ENCODE measurements at places on chromosomes 11 and 22. TPM values are rescaled to one million over a fixed set of nuclear protein-coding genes. Genes with fewer than 3 reads are reported as not detected.

KLHL35 gene
- 1.8 TPM for total RNA-seq

ESAM gene
- 9.1 TPM for total RNA-seq

TENM4 gene
- 0.02 TPM for total RNA-seq

MMP12 gene
- 0.06 TPM for total RNA-seq

SMIM35 gene
- not detected for total RNA-seq

PHLDA2 gene
- total RNA-seq, result 149 TPM

CLDN25 gene
- not detected for total RNA-seq

MAJIN gene
- total RNA-seq, result not detected

OR8B4 gene
- not detected for total RNA-seq

UPK3A gene
- not detected for total RNA-seq

KRTAP5-10 gene
- not detected for total RNA-seq

OR52N1 gene
- total RNA-seq, result not detected

MUC5AC gene
- 2.3 TPM for total RNA-seq

C11orf21 gene
- not detected for total RNA-seq

PARVA gene
- 28.6 TPM for total RNA-seq

RAG2 gene
- total RNA-seq, result not detected

MTMR2 gene
- total RNA-seq, result 19.3 TPM

LGALS1 gene
- 1,389 TPM for total RNA-seq

OR5D14 gene
- total RNA-seq, result not detected

VPREB3 gene
- 1.4 TPM for total RNA-seq

C11orf68 gene
- total RNA-seq, result 61.3 TPM

E2F8 gene
- 5.8 TPM for total RNA-seq

KRTAP5-8 gene
- total RNA-seq, result not detected

BIK gene
- total RNA-seq, result 1.5 TPM

AIFM3 gene
- total RNA-seq, result 4.6 TPM

OR5A1 gene
- not detected for total RNA-seq

NFAM1 gene
- not detected for total RNA-seq

ACCS gene
- total RNA-seq, result 19.7 TPM

TMEM191B gene
- total RNA-seq, result 1.9 TPM

MIOX gene
- not detected for total RNA-seq

MUS81 gene
- total RNA-seq, result 34.5 TPM

POU2AF1 gene
- not detected for total RNA-seq

OR51E2 gene
- not detected for total RNA-seq

IL18 gene
- 101 TPM for total RNA-seq

PDE2A gene
- total RNA-seq, result 1.2 TPM

RTCB gene
- total RNA-seq, result 81.7 TPM

TOMM22 gene
- 69.5 TPM for total RNA-seq

IFITM2 gene
- total RNA-seq, result 59.0 TPM

PHOX2A gene
- not detected for total RNA-seq

EMID1 gene
- total RNA-seq, result 0.16 TPM

FGF19 gene
- 0.03 TPM for total RNA-seq

HBE1 gene
- total RNA-seq, result 0.29 TPM

ART1 gene
- total RNA-seq, result not detected

PKNOX2 gene
- not detected for total RNA-seq

NEFH gene
- 0.10 TPM for total RNA-seq

CLMP gene
- total RNA-seq, result 15.2 TPM

IFTAP gene
- total RNA-seq, result 17.2 TPM

NCAM1 gene
- total RNA-seq, result not detected

TIGD3 gene
- 0.60 TPM for total RNA-seq

FIBIN gene
- total RNA-seq, result not detected

KCNA4 gene
- not detected for total RNA-seq

SLC5A1 gene
- not detected for total RNA-seq

NDUFV1 gene
- total RNA-seq, result 134 TPM
